ENCODE measurements at places on chromosomes 7 and 10.

- DNase-seq = no peak
These were observed 748.7 kb downstream of the TNS3 start for GRCh38 chr7:46833197-46833596.

- DNase-seq = no peak
These were observed 1.8 kb downstream of the CLIP2 start for GRCh38 chr7:74290981-74291441.

DNA sequence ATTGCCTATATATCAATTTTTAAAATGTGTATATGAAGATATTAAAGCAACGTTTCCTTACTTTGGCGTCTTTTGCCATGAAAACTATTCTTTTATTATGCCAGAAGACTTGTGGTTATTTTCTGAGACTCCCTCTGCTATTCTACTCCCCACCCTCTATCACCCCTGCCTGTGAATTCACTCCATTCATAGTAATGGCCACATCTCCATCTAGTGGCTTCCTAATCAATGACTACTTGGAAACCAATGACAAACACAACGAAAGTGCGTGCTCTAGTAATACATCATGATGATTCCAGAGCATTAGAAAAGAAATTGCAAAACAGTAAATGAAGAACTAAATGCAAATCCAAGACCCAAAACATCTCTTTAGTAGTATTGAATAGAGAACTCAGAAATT lies 186.7 kb upstream of the HGF start:
- no peak for DNase-seq

DNA sequence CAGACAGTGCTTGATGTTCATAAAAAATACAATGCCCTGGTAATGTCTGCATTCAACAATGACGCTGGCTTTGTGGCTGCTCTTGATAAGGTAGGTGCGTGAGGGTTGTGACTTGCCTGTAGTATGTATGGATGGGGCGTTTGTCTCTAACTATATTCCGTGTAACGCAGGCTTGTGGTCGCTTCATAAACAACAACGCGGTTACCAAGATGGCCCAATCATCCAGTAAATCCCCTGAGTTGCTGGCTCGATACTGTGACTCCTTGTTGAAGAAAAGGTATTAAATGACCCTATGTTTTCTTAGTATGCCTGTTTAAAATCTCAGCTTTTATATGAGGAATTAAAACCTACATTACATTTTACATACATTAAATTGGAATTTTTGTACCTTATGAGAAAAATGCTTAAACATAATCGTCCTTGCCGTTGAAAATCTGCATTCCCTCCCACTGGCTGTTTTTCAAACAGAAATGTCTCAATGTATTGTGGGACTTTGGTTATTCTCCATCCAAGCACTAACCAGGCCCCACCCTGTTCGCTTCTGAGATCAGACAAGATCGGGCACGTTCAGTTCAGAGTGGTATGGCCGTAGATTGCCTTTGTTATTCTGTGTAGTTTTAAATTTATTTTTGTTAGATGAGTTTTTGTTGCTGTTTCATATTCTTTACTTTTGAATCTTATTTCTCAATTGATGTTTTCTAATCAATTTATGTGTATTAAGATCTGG lies 85.3 kb downstream of the CUL1 start:
- no peak for DNase-seq

DNA sequence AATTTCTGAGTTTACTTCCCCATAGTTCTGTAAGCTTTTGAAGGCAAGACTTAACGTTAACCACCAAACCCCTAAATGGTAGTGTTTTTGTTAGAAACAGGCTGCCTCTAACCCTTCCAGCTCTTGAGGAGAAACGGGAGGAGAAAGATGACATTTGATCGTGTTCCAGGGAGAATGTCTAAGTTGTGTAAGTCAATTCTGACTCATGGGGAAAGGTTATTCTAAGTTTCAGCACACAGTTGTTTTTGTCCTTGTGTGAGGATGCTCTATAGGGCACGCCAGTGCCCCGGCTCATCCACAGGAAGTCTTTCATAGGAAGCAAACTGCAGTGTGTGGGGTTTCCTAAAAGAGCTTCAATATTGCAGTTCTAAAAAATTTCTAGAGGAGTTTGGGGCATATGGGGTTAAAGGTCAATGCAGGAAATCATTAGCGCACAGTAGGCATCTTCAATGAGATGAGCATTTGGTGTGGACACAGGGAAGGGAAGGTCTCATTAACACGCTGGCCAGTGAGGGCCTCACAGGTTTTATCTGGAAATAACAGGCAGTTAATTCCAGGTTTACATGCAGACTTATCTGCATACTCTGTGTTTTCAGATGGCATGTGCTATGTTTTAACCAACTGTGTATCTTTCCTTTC lies 638.2 kb upstream of the IGFBP3 start:
- no peak for DNase-seq

DNA sequence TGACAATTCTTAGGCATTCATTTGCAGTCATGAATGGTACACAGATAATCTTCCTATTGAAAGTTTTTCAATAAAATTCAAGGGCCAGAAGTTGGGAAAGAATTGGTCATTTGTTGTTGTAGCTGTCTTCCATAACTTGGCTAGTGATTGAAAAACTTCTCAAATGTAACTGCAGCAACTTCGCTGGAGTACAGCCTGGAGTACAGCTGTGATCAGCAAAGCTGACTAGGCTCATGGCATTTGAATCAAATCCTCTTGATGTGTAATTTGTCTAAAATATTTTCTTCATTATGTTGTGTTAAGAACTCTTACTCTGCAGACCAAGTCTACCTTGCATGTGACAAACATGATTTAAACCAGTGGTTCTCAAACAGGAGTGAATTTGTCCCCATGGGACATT lies 226.5 kb upstream of the STEAP1 start:
- DNase-seq = no peak

DNA sequence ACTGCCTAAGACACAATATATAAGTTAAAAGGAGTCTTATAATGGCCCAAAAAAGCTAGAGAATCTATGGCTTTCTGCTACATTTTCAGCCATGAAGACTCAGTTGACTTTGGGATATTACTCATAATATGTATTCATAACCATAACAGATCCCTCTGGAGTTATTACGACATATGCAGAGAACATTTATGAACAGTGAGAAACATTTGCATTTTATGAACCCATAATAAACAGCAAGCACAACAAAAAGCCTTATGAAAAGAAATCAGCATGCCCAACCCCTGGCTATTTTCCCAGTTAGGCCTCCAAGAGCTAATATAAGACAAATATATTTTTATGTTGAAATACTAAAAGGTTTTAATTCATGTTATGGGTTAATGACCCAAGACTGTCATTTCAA lies 52.4 kb downstream of the ARMH3 start:
- no peak for DNase-seq

- DNase-seq = no peak
These were observed 97.7 kb upstream of the PDLIM1 start for GRCh38 chr10:95388539-95388938.

- no peak for DNase-seq
These were observed 989.4 kb downstream of the GRID1 start for GRCh38 chr10:85377029-85377806.

DNA sequence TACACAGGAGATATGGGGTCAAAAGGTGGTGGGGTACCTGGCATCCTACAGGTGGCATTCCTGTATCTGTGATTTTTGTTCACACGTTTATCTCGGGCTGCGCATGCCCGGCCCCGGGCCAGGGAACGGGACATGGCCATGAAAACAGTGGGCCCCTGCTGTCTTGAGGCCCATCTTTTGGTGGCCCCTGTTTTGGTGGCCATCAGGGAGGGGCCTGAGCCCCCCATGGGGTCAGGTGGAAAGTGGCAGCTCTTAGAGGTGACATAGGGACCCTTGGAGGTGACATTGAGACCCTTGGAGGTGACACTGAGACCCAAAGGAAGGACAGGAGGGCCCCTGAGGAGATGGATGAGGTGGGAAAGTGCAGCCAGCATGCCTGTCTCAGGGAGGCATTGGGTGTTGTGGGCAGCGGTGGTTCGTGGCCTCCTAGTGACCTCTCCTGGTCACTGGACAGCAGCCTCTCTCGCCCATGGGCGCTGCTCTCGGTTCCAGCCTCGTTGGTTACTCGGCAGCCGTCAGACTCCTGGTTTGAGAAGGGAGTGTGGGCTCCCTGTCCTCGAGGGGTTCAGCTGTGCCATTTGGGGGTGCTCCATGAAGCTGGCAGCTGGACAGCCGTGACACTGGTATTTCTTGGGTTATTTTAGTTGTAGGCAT lies 39.9 kb downstream of the INPP5A start:
- DNase-seq = no peak

DNA sequence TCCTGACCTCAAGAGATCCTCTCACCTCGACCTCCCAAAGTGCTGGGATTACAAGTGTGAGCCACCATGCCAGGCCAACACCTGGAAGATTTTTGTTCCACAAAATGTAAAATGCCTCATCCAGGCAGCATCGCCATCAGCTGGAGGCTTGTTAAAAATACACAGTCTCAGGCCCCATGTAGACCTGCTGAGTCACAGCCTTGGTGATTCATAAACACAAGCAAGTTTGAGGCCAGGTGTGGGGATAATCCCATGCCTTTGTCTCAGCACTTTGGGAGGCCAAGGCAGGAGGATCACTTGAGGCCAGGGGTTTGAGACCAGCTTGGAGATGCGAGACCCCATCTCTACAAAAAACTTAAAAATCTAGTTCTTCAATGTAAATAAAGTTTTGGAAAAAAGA lies 49.1 kb upstream of the FOXK1 start:
- no peak for DNase-seq

DNA sequence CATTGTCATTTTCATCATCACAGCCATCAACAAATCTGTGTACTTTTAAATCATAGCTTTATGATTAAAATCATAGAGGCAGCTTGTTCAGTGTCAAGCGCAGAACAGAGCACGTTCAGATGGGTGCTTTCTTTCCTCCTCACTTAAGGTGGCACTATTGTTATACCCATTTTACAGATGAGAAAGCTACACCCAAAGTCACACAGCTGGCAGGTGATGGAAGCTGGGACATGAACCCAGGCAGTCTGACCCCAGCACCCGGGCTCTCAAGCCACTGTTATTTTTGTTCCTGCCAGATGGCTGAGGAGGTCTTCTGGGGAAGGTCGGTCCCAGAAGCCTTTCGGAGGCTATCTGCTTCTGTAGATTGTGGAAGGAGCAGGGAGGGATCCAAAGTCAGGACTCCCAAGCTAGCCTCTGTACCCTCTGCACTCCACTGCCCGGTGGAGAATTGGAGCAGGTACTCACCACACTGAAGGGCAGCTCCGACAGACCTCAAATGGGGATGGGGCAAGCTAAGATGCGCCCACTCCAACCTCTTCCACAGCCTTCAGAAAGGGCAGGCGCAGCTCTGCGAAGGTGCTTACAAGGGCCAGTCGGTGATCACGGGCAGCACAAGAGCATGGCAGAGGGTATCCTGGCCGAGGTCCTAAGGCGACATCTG lies 610 bp downstream of the AVPI1 start:
- DNase-seq = no peak

All from stimulated activated CD4-positive, alpha-beta T cell treated with anti-CD3 and anti-CD28 coated beads, Interleukin-4, amount 100 ng/mL, for 48 hours (primary cell).